Activated CD4-positive, alpha-beta T cell treated with anti-CD3 and anti-CD28 coated beads for 4 hours (primary cell): ENCODE measurements at places on chromosomes 4 and X.

DNA sequence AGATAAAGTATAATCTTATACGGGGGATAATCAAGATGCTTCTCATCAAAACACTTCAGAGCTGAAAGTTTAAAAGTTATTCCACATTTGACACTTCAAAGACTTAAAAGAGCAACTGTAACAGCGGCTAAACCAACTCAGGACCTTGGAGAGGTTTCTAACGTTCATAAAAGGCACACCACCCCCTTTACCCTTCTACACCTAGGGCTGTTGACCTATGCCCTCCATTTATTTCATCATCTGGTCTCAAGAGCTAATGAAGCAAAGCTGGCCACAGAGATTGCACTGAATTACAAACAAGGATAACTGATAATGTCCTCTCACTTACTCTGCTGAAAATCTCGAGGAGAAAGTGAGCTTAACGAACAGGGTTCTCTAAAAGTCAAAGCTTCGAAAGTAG, 1.1 kb upstream of the RPS6KA6 start:
- DNase-seq = no peak

DNA sequence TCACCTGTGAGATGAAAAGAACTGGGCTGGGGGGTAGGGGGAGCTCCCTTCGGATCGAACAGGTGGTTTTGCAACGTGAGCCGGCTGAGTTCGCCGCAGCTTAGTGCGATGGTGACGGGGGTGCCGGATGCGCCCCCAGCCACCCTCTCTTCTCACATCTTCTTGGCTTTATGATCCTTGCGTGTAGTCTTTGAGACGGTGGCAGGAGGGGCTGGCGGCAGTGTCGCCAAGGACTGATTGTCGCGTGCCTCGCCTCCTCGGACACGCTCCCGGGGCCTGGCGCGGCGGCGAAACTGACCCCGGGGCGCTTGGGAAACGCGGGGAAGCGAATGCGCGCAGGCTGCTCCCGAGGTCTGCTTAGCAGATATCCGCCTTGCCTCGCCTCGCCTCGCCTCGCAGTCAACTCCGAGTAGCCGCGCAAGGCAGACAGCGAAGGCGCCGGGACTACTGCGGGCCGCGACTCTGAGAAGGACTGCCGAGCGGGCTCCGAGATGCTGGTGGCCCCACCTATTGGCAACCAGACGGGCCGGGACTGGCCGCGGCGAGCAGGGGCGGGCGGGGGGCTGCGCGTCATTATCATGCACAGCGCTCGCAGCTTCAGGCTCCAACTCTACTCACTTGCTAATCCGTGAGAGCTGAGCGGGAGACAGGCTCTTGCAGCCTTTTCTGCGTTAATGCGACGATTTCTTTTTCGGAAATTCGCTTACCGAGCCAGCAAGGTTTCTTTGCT, 1.5 kb downstream of the GRID2 start:
- no peak for DNase-seq

DNA sequence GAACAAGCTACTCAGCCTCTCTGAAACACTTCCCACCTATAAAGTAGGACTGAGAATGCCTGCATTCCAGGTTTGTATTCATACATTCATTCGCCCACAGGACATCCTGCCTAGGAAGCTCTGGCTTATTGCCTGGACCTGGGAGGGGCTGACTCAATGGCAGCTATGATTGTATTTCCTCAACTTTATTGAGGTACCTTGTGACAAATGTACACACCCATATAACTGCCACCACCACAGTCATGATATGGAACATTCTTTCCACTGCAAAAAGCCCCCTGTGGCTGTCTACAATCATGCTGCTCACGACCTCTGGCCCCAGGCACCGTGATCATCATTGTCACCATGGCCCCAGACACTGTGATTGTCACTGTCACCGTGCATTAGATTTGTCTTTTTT, 68.3 kb downstream of the ABLIM2 start:
- no peak for DNase-seq

- no peak for DNase-seq
Measured at GRCh38 chr4:187839765-187840164, 155.8 kb upstream of the ZFP42 start.

- DNase-seq = no peak
Measured at GRCh38 chrX:19760345-19760744, 127.1 kb downstream of the SH3KBP1 start.
